ENCODE measurements at places on chromosomes 12 and 14.
A peak's percentile ranks its signal among the peaks of the same experiment; 100 is the strongest.

DNA sequence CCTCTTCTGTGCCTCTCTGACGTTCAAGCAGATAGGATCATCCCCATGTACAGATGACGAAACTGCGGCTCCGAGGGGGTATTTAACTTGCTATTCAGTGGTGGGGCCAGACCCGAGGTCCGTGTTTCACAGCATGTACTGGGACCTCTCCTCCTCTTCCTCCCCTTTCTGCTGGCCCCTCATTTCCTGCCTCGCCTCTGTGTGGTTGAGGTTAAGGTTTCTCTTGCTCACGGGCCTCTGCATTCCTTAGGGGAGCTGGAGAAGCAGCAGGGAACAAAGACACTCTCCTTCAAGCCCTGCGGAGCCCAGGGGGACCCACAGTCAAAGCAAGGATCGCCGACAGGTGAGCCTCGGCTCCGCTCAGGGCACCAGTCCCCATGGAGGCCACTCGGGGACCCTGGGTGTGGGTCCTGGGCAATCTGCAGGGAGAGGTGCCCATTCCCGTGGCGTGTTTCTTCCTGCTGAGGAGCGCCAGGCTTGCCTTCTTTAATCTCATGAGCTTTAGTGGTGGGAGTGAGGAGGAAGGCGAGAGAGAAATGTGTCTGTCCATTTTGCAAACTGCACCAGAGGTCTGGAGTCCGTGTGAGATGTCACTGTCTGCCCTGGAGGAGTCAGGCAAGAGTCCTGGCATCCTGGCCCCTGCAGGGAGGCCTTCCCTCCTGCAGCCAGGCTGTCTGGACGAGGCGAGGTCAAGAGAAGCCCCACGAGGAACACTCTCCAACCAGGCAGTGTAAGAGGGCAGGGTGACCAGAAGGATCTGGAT lies 45.0 kb downstream of the SLC6A12 start:
- DNase-seq, result no peak

GRCh38 chr14:105117257-105117646 lies 51.3 kb downstream of the JAG2 start:
- DNase-seq, result peak; percentile 15

- DNase-seq, result no peak
Measured at GRCh38 chr12:17169726-17170471, 563.9 kb upstream of the LMO3 start.

- no peak for DNase-seq
Measured at GRCh38 chr12:71799106-71799505, 40.5 kb upstream of the TBC1D15 start.

DNA sequence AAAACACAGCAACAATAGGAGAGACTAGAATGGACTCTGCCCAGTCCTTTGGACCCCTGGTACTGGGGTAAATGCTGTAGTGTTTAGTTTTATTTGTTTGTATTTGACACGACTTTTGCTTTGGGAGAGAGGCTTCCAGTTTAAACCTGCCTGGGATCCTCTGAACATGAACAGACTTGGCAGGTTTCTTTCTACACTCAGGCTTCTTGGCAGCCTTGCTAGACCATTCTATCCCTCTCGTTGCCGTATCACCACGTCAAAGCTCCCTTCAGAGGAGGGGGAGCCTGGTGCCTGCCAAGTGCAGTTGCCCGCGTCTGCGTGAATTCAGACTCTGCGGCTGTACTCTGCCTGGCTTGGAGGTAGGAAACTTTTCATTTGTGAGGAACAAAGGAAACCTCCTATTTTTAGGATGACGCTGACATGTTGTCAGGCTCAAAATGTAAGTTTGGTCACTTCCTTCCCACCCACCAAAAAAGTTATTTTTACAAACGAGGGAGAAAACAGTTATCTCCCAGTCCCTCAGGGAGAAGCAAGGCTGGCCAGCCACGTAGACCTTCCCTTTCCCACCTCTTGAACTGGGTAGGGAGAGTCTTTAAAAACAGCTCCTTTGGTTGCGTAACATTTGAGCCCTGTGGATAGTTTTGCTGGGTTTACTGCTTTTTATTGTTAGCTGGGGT lies 25.9 kb downstream of the CD9 start:
- DNase-seq, result no peak

- DNase-seq, result peak; percentile 78
Measured at GRCh38 chr12:121799156-121799841, 4.5 kb upstream of the SETD1B start.

- no peak for DNase-seq
Measured at GRCh38 chr12:59708484-59708883, 112.7 kb downstream of the SLC16A7 start.

DNA sequence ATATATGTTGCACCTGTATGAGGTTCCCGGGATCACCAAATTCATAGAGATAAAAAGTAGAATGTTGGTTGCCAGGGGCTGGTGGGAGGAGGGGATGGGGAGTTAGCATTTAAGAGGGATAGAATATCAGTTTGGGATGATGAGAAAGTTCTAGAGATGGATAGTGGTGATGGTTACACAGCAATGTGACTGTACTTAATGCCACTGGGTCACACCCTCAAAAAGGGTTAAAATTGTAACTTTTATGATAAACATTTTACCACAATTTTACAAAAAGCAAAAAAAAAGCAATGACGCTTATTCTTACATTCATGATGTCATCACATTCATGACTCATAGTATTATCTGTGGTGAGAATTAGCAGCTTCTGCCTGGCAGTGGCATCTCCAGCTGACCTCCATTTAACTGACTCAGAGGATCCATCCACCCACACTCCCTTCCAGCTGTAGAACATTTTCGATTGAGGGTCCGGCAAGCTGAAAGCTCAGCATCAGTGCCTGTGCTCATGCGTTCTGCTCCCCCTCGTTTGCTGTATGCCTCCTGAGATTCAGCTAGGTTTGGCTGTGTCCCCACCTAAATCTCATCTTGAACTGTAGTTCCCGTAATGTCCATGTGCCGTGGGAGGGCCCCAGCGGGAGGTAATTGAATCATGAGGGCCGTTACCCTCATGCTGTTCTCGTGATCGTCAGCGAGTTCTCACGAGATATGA lies 64.8 kb upstream of the TMEM260 start:
- DNase-seq, result no peak

DNA sequence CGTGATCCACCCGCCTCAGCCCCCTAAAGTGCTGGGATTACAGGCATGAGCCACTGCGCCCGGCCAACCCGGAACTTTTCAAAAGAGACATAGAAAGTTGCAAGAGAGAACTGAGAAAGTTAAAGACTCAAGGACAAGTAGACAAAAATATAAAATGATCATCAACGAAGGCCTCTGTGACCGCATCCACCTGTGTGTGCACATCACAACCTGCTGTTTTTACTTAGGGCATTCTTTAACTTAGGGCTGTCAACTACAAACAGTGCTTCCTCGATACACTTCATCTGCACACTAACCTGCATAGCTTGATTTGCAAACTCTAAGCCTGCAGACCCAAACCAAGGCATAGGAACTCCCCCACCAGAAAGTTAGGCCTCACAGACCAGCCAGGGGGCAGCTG lies 14.8 kb downstream of the P2RX2 start:
- no peak for DNase-seq

GRCh38 chr12:51388069-51388799 lies 3.0 kb downstream of the GALNT6 start:
- no peak for DNase-seq
